Epithelial cell of proximal tubule (primary cell): ENCODE measurements at places on chromosomes 2 and 18. TPM values are rescaled to one million over a fixed set of nuclear protein-coding genes. Genes with fewer than 3 reads are reported as not detected.

TEX44 gene
- not detected in 2 replicates for total RNA-seq

DSC2 gene
- total RNA-seq = 12.2 and 19.6 TPM in 2 replicates

PROC gene
- total RNA-seq = 0.17 and 0.29 TPM in 2 replicates

HOXD4 gene
- 26.0 and 28.0 TPM in 2 replicates for total RNA-seq
